Progenitor cell of endocrine pancreas (in vitro differentiated cells): ENCODE measurements at places on chromosomes 13 and 19. TPM values are rescaled to one million over a fixed set of nuclear protein-coding genes. Genes with fewer than 3 reads are reported as not detected.

The FCER2 gene
- not detected in 2 replicates for total RNA-seq

- no peak overlapping the region for H3K4me3 ChIP-seq
- peaks cover 8% of the 10 kb centered on the region for H3K36me3 ChIP-seq
- H3K4me1 ChIP-seq = no peaks in the 10 kb centered on the region
- no peak for DNase-seq
These were observed 88.4 kb upstream of the ZNF492 start for GRCh38 chr19:22545751-22546150.

The HIPK4 gene
- 0.11 TPM in 1 of 2 replicates, not detected in the other for total RNA-seq

DNA sequence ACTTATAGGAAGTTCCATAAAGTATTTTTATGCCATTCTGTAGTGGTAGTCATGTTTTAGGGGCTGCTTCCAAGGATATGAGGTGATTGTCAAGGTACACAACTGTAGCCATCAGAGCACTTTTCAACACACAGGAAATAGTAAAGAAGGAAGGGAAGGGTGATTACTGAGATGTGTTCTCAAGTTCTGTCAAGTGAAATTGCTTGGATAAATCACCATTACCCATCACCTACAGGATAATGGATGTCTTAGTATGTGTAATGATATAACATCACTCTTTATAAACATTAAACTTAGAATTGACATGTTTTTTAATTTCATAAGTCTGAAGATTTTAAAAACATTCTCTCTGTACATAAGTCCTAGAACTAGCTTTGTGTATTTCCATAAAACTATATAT is 487.9 kb downstream of the DCT start:
- no peaks in the 10 kb centered on the region for H3K27me3 ChIP-seq
- no peak for DNase-seq
- H3K36me3 ChIP-seq = no peaks in the 10 kb centered on the region
- H3K4me3 ChIP-seq = no peak overlapping the region

DNA sequence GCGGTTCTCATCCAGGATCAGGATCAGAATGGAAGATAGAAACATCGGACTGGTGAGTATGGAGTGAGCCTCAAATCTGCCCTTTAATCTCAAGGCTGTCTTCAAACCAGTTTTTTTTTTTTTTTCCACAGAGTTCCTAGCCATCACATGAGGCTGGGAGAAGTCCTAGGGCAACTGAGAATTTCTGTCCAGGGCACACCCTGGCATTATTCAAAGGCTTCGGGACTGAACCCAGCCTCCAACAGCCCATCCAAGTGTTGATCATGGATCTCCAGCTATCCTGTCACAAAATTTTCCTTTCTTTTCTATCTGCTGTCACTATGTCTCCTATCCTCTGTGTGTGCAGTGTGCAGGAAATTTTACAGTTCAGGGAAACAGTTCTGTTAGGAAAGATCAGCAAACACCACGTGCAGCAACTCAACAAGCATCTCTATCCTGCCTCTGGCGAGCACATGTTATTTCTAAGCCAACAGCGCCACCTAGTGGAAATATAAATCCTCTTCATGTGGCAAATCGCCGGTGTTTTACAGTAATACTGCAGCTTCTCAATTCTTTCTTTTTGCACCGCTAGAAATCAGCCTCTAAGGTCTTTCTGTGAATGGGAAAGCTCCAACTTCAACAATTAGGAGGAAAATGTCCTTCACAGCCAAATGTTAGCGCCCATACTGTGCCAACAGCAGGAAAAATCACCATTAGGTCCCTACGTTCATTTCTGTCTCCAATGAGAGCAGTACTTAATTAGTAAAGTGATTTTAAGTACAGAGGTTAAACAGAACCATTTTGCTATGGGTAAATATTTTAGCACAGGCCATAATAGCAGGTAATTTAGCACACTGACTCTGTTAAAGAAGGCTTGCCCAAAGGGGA is 21.4 kb upstream of the ZNF181 start:
- DNase-seq = no peak
- no peaks in the 10 kb centered on the region for H3K4me1 ChIP-seq
- no peak overlapping the region for H3K4me3 ChIP-seq
- H3K27ac ChIP-seq = no peak overlapping the region
- peaks cover 7% of the 10 kb centered on the region for H3K36me3 ChIP-seq

DNA sequence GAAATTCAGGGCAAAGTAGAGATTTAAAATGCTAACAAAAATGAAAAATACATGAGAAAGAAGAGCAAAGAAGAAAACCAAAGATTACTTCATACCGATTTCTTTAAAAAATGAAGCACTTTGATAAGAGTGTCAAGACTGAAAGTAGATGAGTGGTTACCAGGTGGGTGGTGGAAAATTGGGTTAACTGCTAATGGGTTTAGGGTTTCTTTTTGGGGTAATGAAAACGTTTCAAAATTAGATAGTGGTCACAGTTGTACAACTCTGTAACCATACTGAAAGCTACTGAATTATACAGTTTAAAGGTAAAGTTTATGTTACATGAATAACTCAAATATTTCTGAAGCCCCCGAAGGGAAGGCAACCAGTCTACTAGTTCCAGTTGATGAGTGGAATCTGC is 179.4 kb downstream of the NDFIP2 start:
- H3K36me3 ChIP-seq = peaks cover 5% of the 10 kb centered on the region
- no peak for DNase-seq
- H3K4me3 ChIP-seq = no peak overlapping the region
- no peaks in the 10 kb centered on the region for H3K27me3 ChIP-seq
- H3K27ac ChIP-seq = peak overlapping the region; percentile 55

GRCh38 chr13:38216181-38216580 is 133.5 kb upstream of the UFM1 start:
- no peak overlapping the region for H3K4me3 ChIP-seq
- no peak overlapping the region for H3K27ac ChIP-seq
- no peak for DNase-seq
- H3K4me1 ChIP-seq = no peaks in the 10 kb centered on the region

The RINL gene
- total RNA-seq = 2.6 and 3.0 TPM in 2 replicates

DNA sequence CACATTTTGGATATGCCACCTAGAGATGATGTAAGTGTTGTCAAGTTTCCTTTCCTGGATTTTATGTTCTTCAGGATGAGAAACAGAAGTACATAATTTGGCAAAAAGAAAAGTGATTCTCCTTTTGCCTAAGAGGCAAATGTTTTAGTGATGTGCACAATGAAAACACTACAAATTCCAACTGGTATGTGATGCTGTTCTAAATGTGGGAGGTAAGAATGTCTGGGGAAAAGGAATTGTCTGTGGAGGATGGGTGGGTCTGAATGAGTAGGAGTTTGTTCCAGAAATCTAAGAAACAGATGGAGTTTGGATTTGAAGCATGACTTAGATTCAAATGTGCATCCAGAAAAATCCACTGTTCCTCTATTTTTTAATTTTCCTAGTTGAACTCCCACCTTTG is 473.6 kb upstream of the SPRY2 start:
- DNase-seq = no peak
- no peak overlapping the region for H3K27ac ChIP-seq
- H3K4me1 ChIP-seq = no peaks in the 10 kb centered on the region
- H3K27me3 ChIP-seq = no peaks in the 10 kb centered on the region
- H3K4me3 ChIP-seq = no peak overlapping the region

DNA sequence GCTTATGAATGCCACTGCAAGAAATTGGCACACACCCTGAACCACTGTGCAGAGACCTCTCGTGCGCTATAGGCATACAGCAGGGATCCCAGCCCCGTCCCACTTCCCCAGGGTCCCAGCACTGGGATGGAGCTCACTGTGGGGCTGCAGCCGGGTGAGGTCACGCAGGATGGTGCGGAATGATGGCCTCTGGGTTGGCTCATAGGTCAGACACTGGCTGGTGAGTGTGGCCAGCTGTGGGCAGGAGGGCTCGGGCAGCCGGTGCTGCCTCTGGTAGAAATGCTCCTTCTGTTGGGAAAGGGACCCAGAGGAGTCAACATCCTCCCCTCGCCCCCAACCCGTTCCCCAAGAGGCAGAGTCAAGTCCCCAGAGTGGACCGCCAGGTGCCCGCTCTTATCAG is 17.0 kb upstream of the ICAM3 start:
- H3K27ac ChIP-seq = no peak overlapping the region
- H3K27me3 ChIP-seq = no peaks in the 10 kb centered on the region
- no peak for DNase-seq
- H3K4me3 ChIP-seq = no peak overlapping the region

DNA sequence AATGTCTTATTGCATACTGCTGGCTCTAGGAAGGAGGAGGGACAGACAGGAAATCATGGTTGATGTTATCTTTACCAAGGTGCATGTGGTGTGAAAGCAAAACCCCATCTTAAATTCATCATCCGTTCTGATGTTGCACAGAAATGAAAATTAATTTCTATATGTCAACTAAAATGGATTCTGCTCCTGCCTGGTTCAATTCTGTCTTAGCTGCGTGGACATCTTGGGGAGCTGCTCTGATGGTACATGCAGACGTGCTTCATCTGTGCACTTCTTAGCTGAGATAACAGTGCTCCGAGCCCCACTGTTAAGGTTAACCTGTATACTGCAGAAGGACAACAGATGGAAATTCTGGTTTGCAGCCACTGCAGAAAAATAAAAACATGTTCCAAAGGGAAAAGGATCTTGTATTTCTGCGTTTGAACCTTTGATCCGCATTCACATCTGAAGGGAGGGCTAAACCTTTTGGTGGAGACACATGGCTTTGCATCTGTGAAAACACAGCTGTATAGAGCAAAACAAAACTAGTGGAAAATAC is 155.6 kb downstream of the TM9SF2 start:
- no peaks in the 10 kb centered on the region for H3K36me3 ChIP-seq
- no peak overlapping the region for H3K27ac ChIP-seq
- DNase-seq = no peak

DNA sequence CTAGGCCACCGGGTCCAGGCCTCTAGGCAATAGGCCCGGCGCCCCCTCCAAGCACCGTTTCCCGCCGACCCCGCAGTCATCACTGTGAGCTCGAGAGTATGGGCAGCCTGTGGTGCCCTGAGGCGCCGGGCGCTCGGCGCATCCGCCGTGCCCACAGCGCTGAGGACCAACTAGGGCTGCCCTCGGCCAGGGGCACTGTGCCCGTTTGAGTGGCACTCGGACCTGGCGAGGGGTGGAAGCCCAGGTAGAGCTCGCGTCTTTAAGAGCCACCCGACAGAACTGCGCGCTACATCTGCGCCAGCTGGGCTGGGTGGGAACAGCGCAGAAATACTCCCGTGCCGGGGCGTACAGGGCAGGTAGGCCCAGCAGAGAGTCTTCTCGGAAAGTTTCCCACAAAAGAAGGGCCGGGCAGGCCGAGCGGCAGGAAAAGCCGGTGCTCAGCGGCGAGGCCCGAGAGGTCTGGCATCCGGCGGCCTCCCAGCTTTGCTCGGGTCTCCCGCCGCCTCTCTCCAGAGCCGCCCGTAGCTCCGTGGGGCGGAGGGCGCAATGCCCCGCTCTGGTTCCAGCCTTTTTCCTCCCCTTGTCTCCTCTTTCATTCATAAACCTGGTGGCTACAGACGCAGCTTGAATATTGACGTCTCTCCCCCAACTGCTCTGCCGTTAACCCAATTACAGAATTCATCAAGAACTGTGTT is 5.4 kb upstream of the SOX1 start:
- H3K27me3 ChIP-seq = peaks cover 95% of the 10 kb centered on the region
- H3K27ac ChIP-seq = no peak overlapping the region
- peaks cover 6% of the 10 kb centered on the region for H3K4me1 ChIP-seq
- DNase-seq = no peak
- no peaks in the 10 kb centered on the region for H3K36me3 ChIP-seq
- H3K4me3 ChIP-seq = no peak overlapping the region

The FUT3 gene
- not detected in 2 replicates for total RNA-seq

- H3K4me1 ChIP-seq = peaks cover 11% of the 10 kb centered on the region
- no peak overlapping the region for H3K27ac ChIP-seq
These were observed 50.8 kb downstream of the ATP11A start for GRCh38 chr13:112740502-112741131.

DNA sequence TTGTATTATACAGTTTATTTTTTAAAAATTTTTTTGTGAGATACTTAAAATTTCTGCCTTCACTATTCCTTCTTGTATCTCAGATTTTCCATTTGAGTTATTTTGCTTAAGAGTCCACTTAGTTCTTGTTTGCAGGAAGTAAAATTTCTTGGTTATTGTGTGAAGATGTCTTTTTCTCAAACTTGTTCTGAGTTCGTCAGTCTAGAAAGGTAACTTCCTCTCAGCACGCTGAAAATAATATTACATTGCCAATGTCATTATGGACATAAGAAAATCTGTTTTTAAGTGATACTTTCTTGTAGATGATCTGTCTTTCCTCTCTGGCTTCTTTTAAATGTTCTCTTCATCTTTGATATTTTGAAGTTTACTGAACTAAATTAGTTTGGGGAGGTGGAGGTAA is 731.7 kb upstream of the GPC6 start:
- H3K36me3 ChIP-seq = peaks cover 2% of the 10 kb centered on the region
- H3K4me1 ChIP-seq = no peaks in the 10 kb centered on the region
- H3K27me3 ChIP-seq = no peaks in the 10 kb centered on the region
- H3K27ac ChIP-seq = no peak overlapping the region
- DNase-seq = no peak

DNA sequence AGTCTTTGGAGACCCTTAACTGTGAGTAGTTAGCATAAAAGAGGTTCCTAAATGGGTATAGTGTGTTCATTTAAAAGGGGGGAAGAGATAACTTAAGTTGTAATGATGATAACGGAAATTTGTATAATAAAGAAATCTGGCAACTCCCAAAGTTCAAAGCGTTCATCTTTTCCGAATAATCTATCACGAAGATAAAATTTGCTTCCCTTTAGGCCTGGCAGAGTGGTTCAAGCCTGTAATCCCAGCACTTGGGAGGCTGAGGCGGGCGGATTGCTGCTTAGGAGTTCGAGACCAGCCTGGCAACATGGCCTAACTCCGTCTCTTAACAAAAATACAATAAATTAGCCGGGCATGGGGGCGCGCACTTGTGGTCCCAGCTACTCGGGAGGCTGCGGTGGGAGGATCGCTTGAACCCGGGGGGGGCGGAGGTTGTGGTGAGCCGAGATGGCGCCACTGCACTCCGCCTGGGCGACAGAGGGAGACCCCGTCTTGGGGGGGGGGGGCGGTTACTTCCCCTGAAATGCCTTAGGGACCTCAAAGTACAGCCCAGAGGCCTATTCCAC is 934 bp downstream of the N4BP2L2 start:
- peak overlapping the region; percentile 99 for H3K27ac ChIP-seq
- DNase-seq = peak; percentile 12
- H3K27me3 ChIP-seq = no peaks in the 10 kb centered on the region
- peaks cover 20% of the 10 kb centered on the region for H3K4me1 ChIP-seq
- peaks cover 24% of the 10 kb centered on the region for H3K36me3 ChIP-seq

The CYP2F1 gene
- not detected in 2 replicates for total RNA-seq

GRCh38 chr13:38417727-38418126 is 68.1 kb downstream of the UFM1 start:
- H3K27ac ChIP-seq = no peak overlapping the region
- H3K4me1 ChIP-seq = no peaks in the 10 kb centered on the region
